ENCODE measurements at places on chromosomes 13 and 19.

GRCh38 chr19:55667006-55667381 lies 8.0 kb upstream of the EPN1 start:
- DNase-seq, result no peak

GRCh38 chr13:80348314-80348713 lies 7.4 kb upstream of the SPRY2 start:
- no peak for DNase-seq

GRCh38 chr13:33205804-33206221 lies 79.7 kb downstream of the STARD13 start:
- no peak for DNase-seq

GRCh38 chr13:45850027-45850613 lies 1.4 kb downstream of the SIAH3 start:
- no peak for DNase-seq
